NCI-H1694 treated with DMSO at 0.1 percent for 48 hours (cell line): ENCODE measurements at places on chromosomes 6 and 20.

DNA sequence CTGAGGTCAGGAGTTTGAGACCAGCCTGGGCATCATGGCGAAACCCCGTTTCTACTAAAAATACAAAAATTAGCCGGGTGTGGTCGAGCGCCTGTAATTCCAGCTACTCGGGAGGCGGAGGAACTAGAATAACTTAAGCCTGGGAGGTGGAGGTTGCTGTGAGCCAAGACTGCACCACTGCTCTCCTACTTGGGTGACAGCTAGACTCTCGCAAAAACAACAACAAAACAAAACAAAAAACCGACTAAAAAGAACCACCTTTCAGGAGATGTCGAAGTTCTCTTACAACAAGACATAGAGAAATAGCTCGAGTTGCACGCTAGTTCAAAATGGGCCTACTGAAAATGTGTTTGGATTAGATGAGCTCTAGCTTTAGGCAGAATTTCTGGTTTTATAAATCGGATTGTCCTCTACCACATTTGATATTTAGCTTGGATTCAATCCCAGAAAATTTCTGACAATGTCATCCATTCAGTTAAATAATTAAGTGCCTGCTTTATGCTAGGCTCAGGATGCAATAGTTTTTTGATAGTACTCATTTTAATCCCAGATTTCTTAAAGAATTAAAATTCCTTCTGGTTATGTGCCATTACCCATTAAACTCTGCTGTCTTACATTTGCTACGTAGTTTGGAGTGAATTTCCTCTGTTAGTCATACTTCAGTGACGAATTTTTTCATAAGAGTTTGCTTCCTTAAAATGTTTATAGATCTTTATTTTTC is 137.5 kb upstream of the SHLD1 start:
- DNase-seq = no peak

DNA sequence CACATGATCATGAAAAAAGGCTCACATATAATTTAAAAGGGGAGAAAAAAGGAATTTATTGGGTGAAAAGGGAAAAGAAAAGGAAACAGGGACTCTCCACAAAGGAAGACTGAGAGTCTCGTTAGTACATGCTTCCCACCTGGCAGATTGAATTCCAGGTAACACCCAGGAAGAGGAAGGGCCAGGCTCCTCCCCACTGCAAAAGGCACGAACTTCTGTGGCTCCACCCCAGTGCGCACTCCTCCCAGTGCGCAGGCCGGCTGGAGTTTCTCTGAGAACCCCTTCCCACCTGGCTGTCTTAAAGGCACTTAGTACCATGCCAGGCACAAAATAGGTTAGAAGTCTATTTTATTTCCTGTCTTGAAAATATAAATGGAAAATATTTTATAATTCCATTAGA is 129.8 kb downstream of the COL12A1 start:
- DNase-seq = no peak

GRCh38 chr6:125701354-125701668 is 48.1 kb upstream of the HEY2 start:
- DNase-seq = no peak

GRCh38 chr6:144075875-144076274 is 19.5 kb downstream of the SF3B5 start:
- no peak for DNase-seq

DNA sequence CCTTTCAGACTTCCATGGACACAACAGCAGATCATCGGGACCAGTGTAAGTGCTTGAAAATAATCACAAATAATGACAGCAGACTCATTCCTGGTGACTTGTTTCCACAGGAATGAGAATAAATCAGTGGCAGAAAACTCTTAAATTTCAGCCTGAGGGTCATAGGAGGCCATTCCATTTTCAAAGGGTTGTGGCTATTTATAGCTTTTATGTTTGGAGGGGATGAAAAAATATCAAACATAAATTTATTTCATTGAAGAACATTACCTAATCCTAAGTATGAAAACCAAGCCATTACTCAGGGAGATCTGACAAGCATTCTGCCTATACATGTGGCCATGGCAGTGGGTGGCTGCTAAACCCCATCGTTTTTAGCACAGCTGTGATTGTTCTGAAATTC is 173.6 kb upstream of the CNR1 start:
- DNase-seq = no peak

DNA sequence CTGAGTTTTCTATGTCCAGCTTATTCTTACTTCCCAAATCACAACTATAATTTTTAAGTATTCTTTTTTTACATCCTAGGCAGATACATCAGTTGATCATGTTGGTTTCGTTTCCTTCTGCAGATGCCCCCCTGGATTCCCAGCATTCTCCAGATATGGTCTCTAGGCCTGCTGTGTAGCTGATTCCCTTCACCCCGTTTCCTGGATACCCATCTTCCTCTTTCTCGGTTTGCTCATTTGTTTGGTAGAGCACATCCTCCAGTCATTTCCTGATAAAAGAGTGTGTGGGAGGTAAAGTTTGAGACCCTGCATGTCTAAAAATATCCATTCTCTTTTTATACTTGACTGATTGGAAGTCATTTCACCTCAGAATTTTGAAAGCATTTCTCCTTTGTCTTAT is 66.4 kb downstream of the ANKS1A start:
- DNase-seq = no peak

GRCh38 chr20:57308451-57309271 is 20.9 kb upstream of the SPO11 start:
- no peak for DNase-seq

DNA sequence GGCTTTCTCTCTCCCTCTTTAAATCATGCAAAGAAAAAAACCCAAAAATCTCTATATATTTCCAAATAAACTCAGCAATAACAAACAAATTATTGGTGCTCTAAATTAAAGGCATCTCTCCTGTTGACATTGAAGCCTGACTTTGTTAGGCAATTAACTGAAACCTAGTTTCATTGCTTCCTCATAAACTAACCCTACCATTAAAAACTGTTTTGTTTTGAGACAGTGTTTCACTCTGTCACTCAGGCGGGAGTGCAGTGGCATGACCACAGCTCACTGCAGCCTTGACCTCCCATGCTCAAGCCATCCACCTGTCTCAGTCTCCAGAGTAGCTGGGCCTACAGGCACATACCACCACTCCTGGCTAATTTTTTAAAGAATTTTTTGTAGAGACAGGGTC is 34.9 kb downstream of the PIGU start:
- no peak for DNase-seq

DNA sequence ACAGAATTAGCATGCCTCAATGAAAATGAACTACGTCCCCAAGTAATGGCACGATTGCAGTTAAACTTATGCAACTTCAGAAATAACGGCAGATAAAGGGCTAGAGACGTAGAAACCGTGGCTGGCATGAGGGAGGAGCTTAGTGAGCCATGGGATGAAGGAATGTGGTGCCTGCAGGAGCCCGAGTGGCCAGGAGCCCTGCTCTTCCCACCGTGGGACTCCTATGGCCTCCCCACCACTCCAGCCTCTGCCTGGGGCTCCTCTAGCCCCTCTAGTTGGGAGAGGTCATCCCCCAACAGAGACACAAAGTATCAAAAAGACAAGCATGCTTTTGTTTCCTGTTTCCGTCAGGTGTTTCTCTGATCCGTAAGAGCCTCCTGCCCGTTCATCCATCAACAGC is 75.1 kb upstream of the BHLHE23 start:
- DNase-seq = no peak

DNA sequence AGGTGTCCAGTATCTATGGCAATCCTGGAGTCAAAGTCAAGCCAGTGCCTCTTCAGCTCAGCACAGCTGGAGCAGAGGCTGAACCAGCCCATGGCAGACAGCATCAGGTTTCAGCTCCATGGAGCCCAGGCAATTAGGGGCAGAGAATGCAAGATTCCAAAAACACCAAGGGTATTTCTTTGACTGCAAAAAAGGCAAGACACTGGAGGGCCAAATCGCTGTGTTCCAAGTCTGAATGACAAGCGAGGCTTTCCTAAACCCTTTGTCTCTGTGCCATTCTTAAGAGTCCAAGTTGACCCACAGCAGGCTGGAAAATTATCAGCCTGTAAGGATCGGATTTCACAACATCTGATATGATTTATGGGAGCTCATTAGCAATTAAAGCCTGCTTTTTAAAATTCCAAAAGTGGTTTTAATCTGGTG is 49.7 kb upstream of the TGM3 start:
- DNase-seq = no peak

GRCh38 chr6:94894300-94894699 is 683.0 kb upstream of the MANEA start:
- DNase-seq = no peak

DNA sequence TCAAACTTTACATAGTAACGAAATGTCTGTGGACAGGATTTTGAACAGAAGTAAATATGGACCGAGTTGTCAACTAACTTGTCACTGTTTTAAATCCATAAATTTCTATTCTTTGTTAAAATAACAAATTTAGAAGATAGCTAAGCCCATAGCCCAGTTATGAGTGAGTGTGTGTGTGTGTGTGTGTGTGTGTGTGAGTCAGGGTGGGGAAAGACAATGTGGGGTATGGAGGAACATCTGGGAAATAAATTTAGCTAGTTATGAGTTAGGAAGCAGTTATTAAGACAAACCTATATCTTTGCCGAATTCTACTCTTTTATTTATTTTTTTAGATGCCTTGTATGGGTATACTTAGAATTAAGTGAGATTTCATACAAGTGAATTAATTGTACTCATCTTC is 9.0 kb downstream of the TPBG start:
- DNase-seq = no peak

GRCh38 chr6:66865771-66866170 is 1158.7 kb upstream of the EYS start:
- no peak for DNase-seq

DNA sequence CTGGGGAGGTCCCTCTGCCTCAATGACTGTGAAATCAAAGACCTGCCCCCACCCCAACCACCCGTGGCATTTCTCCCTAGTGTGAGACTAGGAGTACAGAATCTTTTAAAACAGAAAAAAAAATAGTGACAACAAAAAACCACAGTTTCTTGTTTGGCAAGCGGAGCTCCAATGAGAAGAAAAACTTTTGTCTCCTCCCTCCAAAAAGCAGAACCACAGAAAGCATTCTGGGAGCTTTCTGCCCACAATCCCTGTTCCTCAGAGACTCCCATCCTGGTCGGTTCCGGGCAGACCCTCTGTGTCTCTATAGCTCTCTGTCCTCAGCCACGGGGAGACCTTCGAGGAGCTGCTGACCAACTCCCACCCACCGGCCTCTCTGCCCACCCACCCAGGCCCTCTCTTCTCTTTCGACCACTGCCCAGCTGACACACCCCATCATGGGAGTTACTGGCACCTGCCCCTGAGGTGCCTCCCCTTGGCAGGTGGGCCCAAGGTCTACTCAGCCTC is 4.9 kb downstream of the PREX1 start:
- no peak for DNase-seq

GRCh38 chr6:145497006-145497405 is 238.3 kb downstream of the EPM2A start:
- no peak for DNase-seq

DNA sequence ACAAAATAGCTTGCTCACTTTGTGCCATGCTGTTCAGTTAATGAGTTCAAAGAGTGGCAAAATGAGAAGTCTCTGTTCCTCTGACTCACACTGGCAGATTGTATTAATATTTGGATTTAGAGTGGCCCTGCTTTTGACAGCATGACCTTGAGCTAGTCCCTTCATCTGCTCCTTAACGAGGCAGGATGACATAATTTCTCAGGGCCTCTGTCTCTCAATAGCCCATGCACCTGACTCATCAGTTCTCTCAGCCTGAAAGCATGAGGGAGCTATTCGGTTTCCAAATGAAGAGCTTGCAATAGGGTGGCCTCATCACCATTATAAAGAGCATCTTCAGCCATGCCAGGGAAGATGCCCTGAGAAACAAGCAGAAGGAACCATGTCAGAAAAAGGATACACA is 38.2 kb downstream of the CAP2 start:
- no peak for DNase-seq

DNA sequence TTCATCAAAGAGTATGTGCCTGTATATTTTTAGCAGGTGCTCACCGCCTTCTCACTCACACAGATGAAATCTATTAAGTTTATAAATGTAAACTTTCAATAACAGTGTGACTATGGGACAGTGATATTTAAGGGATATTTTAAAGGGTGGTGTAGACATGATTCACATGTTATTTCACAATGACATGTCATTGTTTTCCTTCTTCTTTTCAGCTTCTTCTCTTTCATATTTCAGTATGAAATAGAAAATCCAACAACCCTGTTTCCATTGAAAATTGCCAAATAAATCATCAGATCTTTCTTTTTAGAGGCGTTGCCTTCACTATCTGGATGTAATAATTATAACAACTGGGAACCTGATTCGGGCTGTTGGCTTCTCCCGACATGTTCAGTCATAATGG is 54.8 kb downstream of the PFDN4 start:
- no peak for DNase-seq

- DNase-seq = no peak
These were observed 37.4 kb downstream of the ANGPT4 start for GRCh38 chr20:878511-879307.

DNA sequence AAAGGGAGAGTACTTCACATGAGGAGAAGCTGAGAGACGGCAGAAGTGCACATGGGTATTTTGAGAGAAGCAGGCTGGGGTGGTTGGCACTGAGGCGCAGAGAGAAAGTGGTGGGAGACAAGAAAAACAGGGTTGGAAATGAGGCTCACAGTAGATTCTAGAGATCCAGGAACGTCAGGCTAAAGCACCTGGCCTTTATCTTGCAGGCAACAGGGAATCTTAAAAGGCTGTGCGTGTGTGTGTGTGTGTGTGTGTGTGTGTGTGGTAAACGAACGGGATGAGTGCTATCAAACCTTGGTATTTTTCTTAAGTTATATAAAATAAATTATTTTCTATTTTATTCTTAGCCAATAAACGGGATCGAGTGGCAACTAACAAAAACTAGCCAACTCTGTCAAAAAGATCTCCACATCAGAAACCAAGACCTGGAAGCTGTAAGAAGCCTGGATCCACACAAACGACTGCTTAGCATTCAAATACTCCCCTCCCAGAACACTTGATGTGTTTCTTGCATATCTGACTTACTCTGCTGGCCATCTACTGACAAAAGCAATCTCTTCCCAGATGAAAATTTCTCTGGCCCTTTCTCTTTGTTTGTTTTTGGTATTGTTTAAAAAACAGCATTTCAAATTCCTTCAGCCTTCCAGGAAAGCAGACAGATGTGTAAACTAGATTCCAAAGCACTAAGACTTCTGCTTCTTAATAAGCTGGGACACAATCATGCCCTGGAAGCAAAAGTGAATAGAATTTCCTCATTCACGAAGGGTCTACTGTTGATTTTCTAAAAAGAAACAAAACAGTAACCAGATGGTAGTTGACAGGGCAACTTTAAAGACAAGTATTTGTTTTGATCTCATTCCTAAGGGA is 44.8 kb upstream of the FABP7 start:
- peak; percentile 28 for DNase-seq

- no peak for DNase-seq
These were observed at the start of gene CCM2L for GRCh38 chr20:32010101-32010500. TSS of gene CCM2L (plus strand) at chr20:32010438. CDS start at chr20:32010455, 17 bp downstream.
